Mucosa of descending colon (tissue), 3 donors: ENCODE measurements at places on chromosomes 1 and 21. TPM values are rescaled to one million over a fixed set of nuclear protein-coding genes. Genes with fewer than 3 reads are reported as not detected.

DNA sequence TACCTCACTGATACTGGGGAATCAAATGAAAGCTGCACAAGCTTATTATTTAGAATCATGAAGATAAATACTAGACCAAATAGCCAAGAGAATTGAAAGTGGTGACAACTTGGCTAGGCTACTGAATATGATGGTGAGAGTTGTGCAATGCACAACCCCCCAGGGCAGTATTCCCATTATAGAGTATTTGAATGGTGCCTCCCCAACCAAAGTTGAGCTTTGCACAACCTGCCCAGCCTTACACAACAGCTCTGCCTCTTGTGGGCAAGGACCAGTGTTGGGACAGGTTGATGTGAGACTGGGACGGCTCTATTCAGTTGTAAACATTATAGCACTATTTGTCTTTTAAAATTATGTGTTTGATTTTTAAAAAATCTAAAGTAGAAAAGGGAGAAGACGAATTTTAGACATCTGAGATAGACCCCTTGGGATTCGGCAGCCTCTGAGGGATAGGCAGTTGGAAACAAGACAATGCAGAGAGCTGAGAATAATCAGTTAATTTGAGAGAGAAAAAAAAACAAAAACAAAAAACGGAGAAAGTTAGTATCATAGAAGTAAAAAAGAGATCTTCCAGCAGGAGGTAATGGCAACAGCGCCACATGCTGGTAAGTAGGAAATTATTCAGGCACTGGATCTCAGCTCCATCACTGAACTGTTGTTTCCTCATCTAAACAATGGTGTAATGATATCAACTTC, 91.0 kb upstream of the KCNA3 start:
- DNase-seq, result no peak

SIPA1L2 gene
- 94.4 TPM for total RNA-seq

DNA sequence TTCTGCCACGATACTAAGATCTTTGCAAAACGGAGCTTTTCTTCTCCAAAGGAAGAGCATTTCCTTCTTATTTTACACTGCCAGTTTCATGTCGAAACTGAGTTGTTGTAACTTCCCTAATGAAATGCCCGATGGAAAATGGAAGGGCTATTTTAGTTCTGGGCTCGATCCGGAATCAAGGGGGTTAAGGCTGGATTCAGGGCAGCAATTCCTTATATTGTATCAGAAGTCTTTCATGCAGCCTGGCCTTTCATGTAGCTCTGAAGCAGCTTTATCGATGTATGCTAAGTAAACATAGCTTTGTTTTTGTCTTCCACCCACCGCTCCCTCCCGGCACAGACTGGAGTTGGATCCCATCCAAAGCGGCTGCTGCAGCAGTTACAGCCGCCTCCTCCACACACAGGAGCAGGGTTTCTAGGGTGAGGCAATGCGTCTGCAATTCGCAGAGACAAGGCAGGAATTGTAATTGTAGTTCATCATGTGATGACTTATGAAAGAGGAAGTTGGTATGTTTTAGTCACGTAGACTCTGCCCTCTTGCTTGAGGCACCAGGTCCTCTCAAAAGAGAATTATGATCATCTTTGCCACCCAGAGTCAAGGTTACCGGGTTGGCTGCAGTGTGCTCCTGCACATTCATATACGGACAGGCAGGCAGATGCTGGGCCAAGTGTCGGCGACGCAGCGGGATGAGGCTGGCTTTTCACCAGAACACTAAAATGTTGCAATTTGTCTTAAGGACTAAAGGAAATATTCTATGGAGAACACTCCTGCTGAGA, 2.6 kb upstream of the IRF2BP2 start:
- DNase-seq, result peak; percentile 95

DNA sequence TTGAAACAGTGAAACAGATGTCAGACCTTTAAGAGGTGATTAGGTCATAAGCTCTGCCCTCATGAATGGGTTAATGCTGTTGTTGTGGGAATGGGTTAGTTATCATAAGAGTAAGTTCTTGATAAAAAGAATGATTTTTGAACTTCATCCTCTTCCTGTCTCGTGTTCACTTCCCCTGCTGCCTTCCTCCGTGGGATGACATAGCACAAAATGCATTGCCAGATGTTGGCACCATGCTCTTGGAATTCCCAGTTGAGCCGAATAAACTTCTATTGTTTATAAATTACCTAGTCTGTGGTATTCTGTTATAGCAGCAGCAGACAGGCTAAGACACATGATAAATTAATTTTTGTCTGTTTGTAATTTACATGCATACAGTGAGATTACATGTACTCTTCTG, 112.0 kb upstream of the LRRC7 start:
- no peak for DNase-seq

DNA sequence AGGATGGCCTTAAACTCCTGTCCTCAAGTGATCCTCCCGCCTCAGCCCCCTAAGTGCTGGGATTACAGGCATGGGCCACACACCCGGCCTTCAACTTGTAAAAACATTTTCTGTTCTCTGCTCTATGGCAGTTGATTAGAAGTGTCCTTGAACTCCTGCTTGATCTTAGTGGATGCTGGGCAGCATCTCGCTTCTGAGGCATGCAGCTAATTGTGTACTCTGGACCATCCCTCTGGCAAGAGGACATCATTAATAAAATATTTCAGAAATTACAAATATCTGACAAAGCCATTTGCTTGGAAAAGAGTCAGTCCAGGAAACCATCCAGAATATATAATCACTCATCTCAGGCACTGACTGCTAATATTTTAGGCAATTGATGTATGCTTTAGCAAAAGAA, 8.1 kb downstream of the NGF start:
- DNase-seq, result no peak

DNA sequence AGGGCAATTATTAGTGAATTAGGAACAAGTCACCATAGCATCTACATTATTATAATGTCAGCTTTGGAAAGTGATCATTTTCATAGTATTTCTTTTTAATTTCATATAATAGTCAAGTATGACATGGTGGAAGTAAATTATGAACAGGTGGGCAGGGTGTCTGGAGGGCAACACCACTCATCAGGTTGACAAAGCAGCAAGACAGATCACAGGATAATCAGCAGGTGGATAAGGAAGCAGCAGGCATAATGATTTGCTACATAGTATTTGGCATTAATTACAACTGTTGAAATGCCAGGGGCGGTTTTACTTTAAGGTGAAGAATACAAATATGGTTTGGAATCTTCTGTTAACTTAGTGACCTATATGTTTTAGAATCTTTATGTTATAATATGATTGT, 1342.2 kb downstream of the PLA2G4A start:
- DNase-seq, result no peak

DNA sequence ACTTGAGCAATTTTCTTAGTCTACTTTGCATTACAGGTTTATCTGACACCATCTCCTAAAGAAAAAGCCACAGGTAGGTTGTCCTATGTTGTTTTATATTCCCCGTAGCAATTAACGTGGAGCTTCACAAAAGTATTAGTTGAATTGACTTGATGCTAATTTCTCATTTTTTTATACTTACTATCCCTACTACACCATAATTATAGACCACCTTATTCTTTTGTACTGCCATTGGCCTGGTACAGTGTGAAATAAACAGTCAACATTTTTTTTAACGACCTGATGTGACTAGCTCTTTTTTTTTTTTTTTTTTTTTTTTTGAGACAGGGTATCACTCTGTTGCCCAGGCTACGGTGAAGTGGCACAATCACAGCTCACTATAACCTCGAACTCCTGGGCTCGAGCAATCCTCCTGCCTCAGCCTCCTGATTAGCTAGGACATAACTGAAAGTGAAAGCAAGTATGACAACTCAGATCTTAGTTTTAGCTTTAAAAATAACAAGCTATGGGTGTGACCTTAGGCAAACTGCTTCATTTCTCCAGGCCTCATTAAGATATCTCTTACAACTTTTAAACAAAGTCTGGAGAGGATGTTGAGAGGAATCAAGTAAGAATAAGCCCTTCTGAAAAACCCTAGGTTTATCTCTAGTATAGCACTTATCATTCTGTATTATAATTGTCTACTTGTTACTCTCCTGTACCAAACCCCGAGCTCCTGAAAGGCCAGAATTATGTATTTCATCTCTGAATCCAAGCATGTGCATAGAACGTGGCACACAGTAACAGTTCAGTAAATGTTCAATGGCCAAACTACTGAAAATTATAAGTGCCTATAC, 49.5 kb downstream of the LUZP1 start:
- no peak for DNase-seq

IQGAP3 gene
- total RNA-seq, result 5.7 TPM

TRNP1 gene
- total RNA-seq, result 3.0 TPM

TP73 gene
- 0.12 TPM for total RNA-seq

GRCh38 chr21:20720623-20721022, 277.6 kb upstream of the NCAM2 start:
- no peak for DNase-seq

GRCh38 chr1:15046487-15047165, 106.9 kb upstream of the TMEM51 start:
- peak; percentile 70 for DNase-seq
